ENCODE measurements at places on chromosomes 7 and 10.

DNA sequence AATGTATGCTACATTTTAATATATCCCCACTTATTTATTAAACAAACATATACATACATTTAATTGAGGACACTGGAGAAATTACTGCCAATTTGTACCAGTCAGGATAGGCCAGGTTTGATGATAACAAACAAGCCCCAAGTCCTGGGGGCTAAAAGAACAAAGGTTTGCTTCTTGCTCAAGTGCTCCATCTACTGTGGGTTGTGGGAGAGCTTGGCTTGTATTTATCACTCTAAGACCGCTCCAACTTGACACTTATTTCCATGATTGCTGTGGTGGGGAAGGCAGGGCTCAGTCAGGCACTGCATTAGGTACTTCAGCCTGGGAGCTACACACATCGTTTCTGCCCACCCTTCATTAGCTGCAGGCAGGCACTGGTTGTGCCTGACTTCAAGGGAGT, 136.6 kb upstream of the ZNF32 start:
- no peak for DNase-seq

- no peak for DNase-seq
These were observed 835 bp downstream of the COMMD3 start for GRCh38 chr10:22317076-22317370.

DNA sequence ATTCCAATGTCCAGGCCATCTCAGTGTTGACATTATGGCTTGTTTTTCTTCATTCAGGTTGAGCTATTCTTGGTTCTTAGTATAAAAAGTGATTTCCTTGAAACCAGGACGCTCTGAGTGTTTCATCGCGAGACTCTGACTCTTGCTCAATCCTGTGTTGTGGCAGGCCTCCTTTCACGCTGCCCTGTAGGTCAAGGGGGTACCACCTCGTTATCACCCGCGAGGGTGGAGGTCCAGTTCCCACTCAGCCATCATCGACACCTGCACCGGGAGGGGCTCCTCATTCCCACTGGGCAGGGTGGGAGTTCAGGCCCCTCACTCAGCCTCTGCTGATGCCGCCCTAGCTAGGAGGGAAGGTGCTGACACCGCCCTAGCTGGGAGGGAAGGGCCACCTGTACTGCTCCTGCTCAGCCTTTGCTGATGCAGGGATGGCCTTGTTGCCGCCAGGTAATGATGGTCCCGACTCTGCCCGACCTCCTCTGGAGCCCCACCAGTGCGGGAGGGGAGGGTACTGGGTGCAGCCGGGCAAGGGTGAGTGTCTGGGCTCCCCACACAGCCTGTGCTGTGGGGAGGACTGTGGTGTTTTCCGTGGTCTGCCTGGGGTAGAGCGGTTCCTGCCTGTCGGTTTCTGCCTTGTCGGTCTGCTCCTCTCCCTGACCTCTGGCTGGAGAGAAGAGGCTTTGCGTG, 16.4 kb downstream of the IQCE start:
- DNase-seq: no peak

DNA sequence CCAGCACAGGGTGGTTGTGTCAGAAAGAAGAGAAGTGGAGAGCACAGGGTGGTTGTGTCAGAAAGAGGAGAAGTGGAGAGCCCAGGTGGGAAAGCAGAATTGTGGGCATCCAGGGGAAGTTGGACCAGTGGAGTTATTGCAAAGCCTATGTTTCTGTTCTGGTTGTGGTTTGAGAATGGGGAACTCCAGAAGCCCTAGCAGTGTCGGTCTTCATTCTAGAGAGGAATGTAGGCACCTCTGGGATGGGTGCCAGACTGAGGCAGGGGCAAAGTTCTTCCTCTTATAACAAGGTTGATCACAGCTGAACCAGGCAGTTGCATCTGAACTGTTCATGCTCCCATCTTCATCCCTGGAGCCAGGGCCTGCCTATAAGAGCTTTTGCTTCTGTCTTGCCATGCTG, 954 bp downstream of the FSCN3 start:
- DNase-seq: no peak

DNA sequence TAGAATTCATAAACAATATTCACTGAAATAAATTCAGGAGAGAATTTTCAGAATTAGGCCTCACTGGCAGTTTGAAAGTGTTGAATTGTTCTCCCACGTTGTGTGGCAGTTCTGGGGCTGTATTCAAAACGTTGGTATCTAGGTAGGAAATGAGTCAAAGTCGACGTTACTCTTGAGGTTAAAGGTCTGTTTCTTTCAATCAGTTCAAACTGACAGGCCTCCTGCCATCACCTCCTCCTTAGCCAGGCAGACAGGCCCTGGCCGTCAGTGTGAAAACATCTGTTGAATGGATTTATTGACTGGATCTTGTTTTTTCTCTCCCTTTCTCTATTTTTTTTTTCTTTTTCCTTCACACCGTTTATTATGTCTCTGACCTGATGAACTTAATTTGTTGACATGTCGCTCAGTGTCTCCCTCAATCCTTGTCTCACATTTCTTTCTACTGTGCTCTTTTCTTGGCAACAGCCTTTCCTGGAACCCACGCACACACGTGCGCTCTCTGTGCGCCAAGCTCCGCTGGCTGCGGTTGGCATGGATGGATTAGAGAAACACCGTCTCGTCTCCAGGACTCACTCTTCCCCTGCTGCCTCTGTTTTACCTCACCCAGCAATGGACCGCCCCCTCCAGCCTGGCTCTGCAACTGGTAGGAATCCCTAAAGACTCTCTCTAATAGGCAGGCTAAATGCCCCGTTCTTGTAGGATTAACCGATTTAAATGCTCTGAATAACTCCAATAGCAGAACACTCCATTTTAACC, 231.7 kb downstream of the HDAC9 start:
- DNase-seq: no peak

DNA sequence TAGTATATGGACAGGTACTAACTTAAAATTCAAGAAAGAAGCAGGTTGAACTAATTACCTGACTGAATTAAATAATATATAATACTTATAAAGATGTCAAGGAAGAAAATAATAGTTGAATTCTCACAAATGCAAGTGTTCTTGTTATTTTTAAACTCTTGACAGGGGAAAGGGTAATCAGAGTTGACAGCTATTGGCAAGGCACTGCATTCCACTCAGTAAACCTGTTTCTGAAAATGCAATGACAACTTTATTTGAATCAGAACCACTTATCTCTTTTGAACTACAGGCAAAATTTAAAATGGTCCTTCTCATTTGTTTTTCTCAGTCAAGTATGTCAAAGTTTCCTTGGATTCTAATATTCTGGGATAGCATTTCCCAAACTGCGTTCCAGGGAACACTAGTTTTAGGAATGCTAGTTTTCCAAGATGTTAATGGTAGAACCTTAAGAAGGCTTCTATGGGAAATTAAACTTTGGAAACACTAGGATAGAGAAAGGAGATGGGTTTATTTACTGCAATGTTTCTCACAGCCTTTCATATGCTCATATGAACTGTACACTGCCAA, 103.7 kb upstream of the LRRN3 start:
- no peak for DNase-seq

DNA sequence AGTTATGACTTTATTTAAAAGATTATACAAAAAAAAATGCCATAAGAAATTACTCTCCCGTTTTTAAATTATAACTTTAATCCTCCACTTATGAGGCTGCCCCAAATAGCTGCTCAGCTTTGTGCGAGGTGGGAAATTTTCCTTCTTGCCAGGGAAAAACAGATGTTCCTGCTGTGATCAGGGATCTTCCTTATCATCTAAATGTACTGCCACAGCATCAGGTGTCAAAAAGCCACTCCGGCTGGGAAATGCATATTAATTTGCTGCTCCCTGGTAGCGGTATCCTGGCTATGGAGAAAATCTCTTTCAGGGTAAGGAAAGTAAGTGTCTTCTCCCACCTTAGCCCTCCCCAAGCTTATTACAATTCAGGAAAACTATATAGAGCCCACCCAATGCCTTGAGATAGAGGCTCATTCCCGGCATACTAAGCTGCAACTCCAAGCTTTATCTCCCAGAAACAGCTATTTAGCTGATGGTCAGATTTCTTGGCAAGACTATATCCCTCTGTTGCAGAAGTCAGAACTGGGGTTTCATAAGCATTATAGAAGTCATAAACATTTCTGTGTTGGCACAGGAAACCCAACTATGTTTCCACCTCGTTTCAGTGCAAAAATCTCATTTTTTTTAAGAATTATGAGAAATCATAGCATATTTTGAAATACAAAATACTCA, 360.4 kb downstream of the PARD3 start:
- DNase-seq: no peak

DNA sequence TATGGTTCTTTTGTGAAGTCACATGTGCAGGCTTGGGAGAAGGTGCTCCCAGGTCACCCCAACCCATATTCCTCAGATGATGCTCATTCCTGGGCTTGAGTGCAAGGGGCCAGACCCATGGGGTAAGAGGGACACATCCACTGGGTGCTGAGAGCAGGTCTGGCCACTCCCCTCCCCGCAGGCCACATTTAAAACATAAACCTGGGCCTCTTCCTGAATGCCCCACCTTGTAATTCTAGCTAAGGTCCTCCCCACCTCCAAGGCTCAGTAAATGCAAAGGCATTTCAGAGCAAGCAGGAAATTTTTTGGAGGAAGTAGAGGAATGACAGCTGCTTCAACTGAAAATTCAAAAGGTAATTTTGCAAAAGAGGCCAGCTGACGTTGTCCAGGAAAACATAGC, 172.5 kb downstream of the ARHGAP21 start:
- no peak for DNase-seq

- DNase-seq: no peak
These were observed 154.3 kb downstream of the PPP1R3A start for GRCh38 chr7:113764401-113765035.

GRCh38 chr10:86298501-86299001, 68.0 kb downstream of the GRID1 start:
- no peak for DNase-seq

DNA sequence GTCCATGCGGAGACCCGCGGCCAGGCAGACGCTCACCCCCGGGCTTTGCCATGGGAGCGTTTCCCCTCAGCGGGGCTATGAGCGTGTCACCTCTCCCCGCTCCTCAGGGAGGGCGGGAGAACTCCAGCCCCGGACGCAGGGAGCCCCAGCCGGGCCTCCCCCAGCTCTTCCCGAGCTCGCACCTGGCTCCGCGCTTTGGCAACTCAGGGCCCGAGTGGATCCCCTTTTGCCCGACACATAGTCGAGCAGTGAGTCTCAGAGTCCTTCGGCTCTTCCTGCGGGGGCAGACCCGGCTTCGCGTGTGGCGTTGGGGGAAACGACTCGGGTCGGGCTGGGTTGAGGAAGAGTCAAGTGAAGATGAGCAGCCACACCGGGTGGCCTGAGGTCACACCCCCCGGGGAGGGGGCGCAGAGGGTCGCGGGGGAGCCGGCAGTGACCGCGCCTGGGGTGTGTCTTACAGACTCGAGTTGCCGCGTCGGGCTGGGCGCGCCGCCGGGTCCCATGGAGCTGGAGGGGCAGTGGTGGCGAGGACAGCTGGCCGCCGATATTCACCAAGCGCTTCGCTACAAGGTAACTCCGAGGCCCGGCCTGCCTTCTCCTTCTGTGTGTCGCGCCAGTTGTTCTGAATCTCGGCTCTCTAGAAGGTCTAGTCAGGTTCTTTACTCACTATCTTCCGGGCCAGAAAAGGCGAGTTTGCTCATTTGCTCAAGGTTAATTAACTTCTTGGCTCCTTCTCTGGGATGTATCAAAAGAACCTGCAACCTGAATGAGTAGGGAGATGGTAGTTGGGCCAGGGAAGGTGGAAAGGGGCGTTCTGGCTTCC, 721 bp downstream of the CCNJ start:
- peak; percentile 26 for DNase-seq

GRCh38 chr10:88236121-88236743, 346.9 kb downstream of the RNLS start:
- no peak for DNase-seq

GRCh38 chr7:94940241-94940640, 32.8 kb downstream of the PPP1R9A start:
- no peak for DNase-seq

- DNase-seq: no peak
These were observed 327.5 kb upstream of the PHF14 start for GRCh38 chr7:10646194-10646593.

DNA sequence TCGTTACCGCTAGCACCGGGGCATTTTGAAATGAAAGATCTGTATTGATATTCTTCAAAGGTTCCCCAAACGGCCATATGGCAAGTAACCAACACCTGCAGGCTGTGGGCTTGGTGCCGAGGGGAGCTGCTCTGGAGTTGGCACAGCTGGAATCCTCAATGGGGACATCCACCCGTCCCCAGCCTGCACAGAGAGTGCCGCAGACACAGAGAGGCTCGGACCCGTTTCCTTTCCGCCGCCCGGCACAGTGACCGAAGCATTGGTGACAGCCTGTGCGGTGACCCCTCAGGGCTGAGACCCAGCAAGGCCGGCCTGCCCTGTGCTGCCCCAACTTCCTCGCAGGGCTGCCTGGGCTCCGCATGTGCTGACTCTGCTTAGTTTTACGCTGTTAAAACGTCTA, 4.5 kb downstream of the CFAP46 start:
- DNase-seq: no peak

DNA sequence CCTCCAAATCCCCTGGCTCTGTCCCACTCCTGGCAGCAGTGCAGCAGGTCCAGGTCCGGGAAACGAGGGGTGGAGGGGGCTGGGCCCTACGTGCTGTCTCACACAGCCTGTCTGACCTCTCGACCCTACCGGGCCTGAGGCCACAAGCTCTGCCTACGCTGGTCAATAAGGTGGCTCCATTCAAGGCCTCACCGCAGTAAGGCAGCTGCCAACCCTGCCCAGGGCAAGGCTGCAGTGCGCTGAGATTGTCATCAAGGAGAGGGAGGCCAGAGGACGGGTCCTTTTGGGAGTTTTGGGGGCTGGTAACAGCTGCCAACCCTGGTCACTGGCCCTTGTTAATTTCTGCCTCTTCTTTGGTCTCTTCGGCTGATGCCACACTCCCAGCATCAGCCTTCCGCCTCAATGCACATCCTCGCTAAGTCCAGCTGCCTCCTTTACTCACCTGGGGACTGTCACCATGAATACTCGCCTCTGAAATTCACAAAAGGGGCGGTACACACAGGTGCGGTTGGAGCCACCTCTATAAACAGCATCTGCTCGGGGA, 3.5 kb downstream of the EPO start:
- DNase-seq: no peak

DNA sequence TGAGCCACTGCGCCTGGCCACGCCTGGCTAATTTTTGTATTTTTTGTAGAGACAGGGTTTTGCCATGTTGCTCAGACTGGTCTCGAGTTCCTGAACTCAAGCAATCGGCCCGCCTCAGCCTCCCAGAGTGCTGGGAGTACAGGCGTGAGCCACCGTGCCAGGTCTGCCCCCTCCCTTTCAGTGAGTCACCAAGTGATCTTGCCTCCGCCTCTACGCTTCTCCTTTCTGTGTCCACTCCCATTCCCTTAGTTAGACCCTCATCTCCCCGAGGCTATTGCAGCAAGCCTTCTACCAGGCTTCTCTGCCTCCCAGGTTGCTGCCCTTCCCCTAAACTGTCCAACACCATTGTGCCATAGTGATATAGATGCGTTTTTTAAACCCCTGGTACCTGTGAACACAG, 32.9 kb downstream of the CDC123 start:
- no peak for DNase-seq

DNA sequence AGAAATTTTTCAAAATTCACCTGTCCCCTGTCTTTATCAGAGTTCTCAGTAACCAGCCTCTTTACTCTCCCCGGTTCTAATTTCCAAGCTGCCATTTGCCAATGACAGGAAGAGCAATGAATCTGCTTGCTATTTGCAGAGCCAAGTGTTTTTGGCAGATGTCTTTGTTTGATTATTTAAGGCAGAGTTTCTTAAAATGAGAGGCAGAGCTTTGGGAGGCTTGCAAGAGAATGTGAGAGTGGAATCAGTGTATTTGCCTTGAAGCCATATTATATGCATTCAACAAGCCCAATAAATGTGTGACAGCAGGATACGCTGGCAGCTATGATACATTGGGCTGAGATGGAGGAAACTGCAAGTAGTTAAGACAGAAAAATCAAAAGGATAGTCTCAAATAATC, 196.5 kb downstream of the PHF14 start:
- DNase-seq: no peak

All from stimulated activated CD8-positive, alpha-beta memory T cell treated with anti-CD3 and anti-CD28 coated beads, Interleukin-2, amount 100 ng/mL, for 1 hour (primary cell).